Activated CD4-positive, alpha-beta T cell treated with anti-CD3 and anti-CD28 coated beads for 1 hour (primary cell): ENCODE measurements at places on chromosomes 6 and 20.

- no peak for DNase-seq
Observed at GRCh38 chr6:30555816-30556065, 548 bp downstream of the GNL1 start.

DNA sequence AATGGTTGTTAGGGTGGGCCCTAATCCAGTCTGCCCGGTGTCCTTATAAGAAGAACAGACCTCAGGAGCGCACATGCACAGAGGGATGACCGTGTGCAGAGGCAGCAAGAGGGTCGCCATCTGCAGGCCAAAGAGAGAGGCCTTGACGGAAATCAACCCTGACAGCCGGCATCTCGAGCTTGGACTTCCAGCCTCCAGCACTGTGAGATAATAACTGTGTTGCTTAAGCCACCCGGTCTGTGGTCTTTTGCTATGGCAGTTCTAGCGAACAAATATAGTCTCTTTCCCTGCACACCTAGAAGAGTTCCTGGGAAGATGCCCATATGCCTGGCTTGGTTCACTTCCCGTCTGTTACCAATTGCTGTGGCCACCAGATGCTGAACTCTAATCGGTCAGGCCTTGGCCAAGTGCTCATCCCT lies 35.3 kb upstream of the PTGIS start:
- no peak for DNase-seq

DNA sequence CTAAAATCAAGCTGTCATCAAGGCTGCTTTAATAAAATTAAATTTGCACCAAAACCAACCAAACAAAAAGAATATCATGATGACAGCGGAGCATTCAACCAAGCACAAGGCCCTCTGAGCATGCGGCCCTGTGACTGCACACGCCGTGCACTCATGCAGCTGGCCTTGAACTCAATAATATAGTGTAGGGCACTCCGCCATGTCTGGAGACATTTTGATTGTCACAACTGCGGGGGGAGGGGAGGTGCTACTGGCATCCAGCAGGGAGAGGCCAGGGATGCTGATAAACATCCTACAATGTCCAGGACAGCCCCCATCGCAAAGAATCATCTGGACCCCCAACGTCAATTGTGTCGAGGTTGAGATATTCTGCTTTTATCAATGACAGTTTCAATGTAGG lies 9.7 kb downstream of the MOCS3 start:
- DNase-seq = no peak

DNA sequence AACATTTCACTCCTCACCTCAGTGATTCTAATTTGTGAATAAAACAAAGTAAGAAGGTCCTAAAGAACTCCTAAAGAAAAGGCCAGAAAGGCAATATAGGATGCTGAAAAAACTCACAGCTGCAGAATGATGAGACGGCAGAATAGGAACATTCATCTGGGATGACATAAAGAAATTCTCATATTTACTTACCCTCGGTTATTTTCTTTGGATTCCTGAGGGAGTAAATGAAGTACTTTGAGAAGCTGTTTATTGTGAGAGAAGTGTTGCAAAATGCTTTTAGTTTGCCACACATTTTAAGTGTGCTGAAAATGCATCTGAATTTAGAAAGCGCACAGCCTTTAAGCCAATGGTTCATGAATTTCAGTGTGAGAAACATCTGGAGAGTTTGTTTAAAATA lies 35.7 kb upstream of the RBL1 start:
- DNase-seq = no peak

- no peak for DNase-seq
Observed at GRCh38 chr20:50629670-50630045, 61.7 kb downstream of the RIPOR3 start.

DNA sequence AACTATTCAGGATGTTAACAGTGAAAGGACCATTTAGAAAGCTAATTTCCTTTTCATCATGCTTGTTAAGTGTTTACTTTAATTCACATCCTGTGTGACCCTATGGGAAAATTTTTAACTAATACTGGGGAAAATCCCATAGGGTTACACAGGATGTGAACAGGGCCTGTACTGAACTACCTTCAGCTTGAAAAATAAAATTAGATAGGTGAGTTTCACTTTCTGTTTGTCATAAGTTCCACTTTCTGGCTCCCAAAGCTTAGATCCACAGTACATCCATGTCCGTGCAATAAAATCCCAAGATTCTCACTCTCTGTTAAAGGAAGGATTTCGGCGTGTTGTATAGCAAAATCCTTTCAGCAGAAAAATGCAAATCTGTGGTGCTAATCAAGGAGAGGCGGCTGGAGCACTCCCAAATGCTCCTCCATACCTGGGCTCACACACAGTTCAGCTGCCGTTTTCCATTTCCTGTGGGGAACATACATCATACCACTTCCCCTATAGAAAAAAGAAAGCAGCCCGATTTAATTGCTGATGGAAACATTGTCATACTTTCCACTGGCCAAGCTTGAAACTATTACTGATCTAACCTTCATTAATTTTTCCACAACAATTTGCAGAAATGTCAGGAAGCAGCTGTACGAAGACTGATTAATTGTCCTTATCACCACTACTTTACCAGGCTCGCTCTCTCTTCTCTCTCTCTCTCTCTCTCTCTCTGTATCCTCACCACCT lies 125.2 kb downstream of the HIVEP2 start:
- DNase-seq = peak; percentile 37

DNA sequence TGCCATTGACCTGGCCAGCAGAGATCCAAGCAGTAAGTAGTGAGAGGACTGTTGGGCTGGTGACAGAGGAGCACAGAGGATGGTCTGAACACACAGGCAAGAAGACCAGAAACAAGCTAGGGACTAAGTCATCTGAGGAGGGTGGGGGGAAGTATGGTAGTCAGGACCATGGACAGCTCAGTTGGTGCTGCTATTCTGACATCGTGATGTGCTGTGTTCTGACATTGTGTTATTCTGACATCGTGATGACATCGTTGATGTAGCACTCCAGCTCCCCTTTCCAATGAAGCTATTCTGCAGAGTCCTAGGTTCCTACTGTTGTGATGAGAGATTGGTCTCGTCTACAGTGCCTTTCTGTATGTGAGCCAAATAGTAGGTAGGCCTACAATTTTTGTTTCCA lies 28.7 kb downstream of the CFAP206 start:
- no peak for DNase-seq

DNA sequence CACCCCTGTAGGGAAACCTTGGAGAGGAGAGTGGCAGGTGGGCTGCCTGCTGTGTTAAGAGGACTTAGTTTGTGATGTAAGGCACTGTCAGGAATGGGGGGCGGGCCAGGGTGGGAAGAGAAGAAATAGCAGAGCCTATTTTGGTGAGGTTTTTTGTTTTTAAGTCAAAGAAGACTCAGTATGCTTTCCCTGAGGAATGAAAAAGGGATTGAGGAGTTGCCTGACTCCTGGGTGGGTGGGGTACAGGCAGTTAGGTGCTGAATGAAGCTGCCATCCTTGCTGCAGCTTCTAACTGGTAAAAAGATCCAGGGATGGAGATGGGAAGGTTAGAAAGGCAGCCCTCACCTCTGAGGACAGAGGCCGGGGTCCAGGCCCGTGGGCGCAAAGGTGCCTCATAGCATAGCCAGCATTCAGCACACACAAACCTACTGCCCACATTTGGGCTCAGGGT lies 37.9 kb downstream of the PLCG1 start:
- DNase-seq = no peak

DNA sequence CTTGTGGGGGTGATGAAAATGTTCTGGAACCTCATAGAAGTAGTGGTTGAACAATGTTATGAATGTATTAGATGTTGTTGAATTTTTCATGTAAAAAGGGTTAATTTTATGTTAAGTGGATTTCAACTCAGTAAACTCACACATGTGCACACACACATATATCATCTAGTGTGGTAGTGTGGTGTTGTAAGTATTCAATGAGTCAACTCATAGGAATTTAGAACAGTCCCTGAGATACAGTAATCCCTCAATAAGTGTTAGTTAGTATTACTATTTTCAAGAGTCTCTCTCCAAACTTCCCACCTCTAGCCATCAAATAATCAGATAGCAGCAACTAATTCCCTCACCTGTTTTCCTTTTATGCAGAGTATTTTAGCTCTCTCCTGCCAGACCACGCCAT lies 563.1 kb upstream of the JARID2 start:
- DNase-seq = no peak

DNA sequence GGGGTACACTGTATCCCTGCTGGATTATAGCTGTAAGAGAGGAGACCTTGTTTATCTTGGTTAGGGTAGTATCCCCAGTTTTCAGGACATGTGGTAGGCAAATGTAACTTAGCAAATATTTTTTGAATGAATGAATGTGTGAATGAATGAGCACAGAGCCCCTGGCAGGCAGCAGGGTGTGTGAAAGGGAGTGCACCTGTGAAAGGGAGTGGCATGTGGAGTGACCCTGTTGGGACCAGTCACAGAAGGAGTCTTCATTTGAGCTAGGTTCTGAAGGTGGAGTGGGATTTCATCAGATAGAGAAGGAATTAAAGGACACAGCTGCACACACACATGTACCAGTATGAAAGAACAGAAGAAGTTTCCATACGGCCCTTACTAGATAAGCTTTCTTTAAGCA lies 4.9 kb downstream of the SMAP1 start:
- DNase-seq = no peak

GRCh38 chr6:79778816-79779215 lies 147.7 kb downstream of the SH3BGRL2 start:
- DNase-seq = no peak

GRCh38 chr20:50322703-50323131 lies 132.1 kb downstream of the CEBPB start:
- no peak for DNase-seq

DNA sequence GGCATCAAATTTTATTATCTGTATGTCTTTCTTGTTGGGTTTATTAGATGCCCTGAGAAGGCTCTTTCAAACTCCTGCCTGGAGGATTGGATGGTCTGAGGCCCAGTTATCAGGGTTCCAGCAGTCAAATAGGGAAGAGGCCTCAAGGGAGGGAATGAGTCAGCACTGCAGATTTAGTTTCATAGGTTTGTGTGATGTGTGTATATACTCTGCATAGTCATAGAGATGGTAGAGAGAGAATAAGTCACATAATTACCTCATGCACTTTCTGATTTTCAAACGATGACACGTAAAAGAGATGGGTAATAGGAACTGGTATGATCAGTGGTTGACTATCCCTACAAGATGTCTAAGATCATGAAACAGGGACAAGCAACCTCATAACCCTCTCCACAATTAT lies 82.1 kb downstream of the ADAT2 start:
- DNase-seq = no peak

DNA sequence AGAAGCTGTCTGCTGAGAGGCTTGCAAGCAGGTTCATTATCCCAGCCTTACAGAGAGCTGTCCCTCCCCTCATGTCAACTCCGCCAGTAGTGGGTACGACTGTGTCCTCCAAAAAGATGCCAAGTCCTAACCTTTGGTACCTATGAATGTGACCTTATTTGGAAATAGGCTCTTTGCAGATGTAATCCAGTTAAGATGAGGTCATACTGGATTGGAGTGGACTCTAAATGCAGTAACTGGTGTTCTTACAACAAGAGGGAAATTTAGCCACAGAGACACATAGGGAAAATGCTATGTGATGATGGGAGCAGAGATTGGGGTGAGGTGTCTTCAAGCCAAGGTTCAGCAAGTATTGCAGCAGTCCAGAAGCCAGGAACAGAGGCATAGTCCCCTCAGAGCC lies 90.8 kb upstream of the FOXP4 start:
- DNase-seq = no peak

- DNase-seq = no peak
Observed at GRCh38 chr6:136599329-136600011, 49.2 kb upstream of the MAP7 start.

DNA sequence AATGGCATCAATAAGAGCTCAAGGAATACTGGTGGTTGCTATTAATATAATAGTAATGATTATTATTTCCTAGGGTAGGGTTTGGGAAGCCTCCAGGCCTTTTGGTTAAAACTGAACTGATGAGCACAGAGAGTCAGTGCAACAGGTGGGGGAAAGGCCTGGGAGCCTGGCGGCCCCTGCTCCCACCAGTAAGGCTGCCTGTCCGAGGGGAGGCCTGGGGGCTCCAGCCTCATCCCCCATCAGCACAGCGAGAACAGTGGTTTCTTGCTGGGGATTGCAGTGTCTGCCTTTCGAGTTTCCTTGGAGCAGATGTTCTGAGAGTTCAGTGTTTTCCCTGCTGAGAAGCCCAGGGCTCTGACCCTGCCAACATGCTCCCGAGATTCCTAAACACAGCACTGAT lies 340.4 kb downstream of the CDH26 start:
- no peak for DNase-seq

DNA sequence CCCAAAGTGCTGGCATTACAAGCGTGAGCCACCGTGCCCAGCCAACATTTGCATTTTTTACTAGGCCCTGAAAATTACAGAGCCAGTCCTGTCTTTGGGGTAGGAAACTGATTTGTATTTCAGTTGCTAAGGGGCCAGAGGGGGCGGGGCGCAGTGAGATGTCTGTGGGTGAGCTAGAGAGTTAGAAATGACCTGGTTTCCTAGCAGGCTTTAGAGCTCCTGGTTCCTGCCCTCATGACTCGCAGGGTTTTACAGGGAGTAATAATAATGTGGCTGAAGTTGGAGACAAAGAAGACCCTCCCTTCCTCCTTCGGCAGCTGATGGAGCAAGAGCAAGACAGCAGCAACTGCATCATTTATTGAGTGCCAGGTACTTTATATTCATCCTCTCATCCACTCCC lies 131.5 kb downstream of the TFAP2C start:
- DNase-seq = no peak

DNA sequence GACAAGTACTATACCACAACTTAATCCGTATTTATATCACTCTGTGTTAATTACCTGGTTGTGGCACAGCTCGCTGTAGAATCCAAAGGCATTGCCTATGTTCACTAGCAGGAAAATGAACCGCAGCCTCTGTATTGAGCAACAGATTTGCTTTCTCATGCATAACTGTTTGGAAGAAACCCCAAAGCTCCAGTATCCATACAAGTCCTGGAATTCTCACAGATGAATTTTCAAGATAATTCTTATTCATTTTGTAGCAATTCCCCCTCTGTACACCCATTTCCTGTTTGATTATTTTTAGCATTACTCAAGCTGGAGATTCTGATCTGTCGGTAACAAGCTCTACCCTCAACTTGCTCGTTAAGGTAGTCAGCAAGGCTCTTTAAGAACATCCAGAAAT lies 63.5 kb downstream of the STMND1 start:
- DNase-seq = no peak

GRCh38 chr6:37630281-37630799 lies 67.3 kb downstream of the MDGA1 start:
- no peak for DNase-seq
